Liver (tissue), 10 donors: ENCODE measurements at places on chromosomes 12 and 14. TPM values are rescaled to one million over a fixed set of nuclear protein-coding genes. Genes with fewer than 3 reads are reported as not detected.

Gene TMCC3
- polyA plus RNA-seq = 1.5 TPM

Gene ACTR10
- 20.6 TPM for polyA plus RNA-seq

Gene GYS2
- polyA plus RNA-seq = 19.8 TPM

Gene CMTM5
- 0.22 TPM for polyA plus RNA-seq
